Aorta (tissue), 5 donors: ENCODE measurements at places on chromosomes 3 and 15.

- H3K4me1 ChIP-seq, result no peaks in the 10 kb centered on the region
- H3K27ac ChIP-seq, result no peak overlapping the region
- no peak for DNase-seq
- no peak overlapping the region for H3K4me3 ChIP-seq
These were observed 17.1 kb upstream of the JMJD7 start for GRCh38 chr15:41810651-41811431.

- H3K4me3 ChIP-seq, result no peak overlapping the region
- H3K36me3 ChIP-seq, result no peaks in the 10 kb centered on the region
- H3K27ac ChIP-seq, result no peak overlapping the region
- H3K27me3 ChIP-seq, result no peaks in the 10 kb centered on the region
- H3K4me1 ChIP-seq, result no peaks in the 10 kb centered on the region
These were observed 336.8 kb downstream of the DIPK2A start for GRCh38 chr3:144308396-144308795.

- peak; percentile 80 for DNase-seq
- H3K4me1 ChIP-seq, result no peaks in the 10 kb centered on the region
- H3K27me3 ChIP-seq, result no peaks in the 10 kb centered on the region
- no peaks in the 10 kb centered on the region for H3K36me3 ChIP-seq
- no peak overlapping the region for H3K4me3 ChIP-seq
These were observed 21.1 kb upstream of the GP9 start for GRCh38 chr3:129039271-129040038.

DNA sequence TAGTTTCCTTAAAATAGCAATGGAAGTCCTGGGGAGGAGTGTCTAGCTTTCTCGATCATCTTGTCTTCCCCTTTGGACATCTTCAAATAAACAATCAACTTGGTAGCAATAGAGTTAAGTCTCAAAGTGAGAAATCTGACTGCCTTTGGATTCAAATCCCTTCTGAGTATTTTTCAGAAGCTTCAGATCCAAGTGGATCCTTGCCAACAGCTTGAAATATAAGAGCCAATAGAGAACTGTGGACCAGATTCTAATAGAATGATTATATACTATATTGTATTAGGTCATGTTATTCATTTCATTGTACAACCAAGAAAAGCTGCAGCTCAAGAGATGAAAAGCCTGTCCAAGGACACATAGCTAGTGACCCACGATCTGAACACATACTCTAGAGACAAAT is 60.2 kb downstream of the SYNPR start:
- no peak overlapping the region for H3K27ac ChIP-seq
- no peak overlapping the region for H3K4me3 ChIP-seq
- no peaks in the 10 kb centered on the region for H3K4me1 ChIP-seq
- DNase-seq, result no peak

DNA sequence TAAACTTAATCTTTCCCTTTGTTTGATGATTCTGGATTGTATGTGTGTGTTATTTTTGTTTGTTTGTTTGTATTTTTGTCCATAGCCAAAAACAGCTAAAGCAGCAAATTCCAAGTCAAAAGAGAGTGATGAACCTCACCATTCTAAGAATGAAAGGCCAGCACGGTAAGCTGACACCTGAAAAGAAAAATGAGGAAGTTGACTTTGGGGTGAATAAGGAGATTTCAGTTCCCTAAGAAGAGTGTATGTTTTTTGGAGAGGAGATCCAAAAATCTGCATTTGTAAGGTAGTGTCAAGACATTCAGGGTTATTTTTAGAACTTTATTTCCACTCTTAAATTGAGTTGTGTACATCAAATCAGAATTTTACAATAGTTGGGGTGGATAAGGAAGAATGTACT is 52.3 kb upstream of the UTS2B start:
- H3K4me1 ChIP-seq, result no peaks in the 10 kb centered on the region
- H3K36me3 ChIP-seq, result peaks cover 4% of the 10 kb centered on the region
- H3K27me3 ChIP-seq, result no peaks in the 10 kb centered on the region
- no peak overlapping the region for H3K4me3 ChIP-seq
- H3K27ac ChIP-seq, result no peak overlapping the region
- no peak for DNase-seq

DNA sequence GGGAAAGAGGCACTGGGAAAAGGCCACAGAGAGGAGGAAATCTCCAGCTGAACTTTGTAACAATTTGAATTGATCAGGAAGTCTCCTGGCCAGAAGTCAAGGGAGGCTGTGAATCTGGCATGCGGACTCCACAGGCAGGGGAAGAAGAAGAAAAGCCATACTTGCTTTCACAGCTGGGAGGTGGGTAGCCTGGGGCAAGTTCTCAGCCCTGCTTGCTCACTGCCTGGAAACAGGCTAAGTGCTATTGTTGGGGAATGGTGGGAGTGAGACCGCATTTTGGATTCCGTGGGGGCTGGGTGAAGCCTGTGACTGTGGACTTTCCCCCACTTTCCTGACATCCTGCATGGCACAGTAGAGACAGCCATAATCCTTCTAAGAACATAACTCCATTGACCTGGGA is 168.8 kb upstream of the CD96 start:
- H3K27ac ChIP-seq, result no peak overlapping the region
- no peaks in the 10 kb centered on the region for H3K36me3 ChIP-seq
- no peaks in the 10 kb centered on the region for H3K4me1 ChIP-seq
- H3K27me3 ChIP-seq, result no peaks in the 10 kb centered on the region
- DNase-seq, result no peak

GRCh38 chr15:70478251-70478990 is 284.9 kb downstream of the UACA start:
- H3K4me3 ChIP-seq, result no peak overlapping the region
- H3K27me3 ChIP-seq, result no peaks in the 10 kb centered on the region
- peaks cover 1% of the 10 kb centered on the region for H3K4me1 ChIP-seq
- no peak overlapping the region for H3K27ac ChIP-seq

GRCh38 chr3:30613133-30613825 is 6.9 kb downstream of the TGFBR2 start:
- DNase-seq, result no peak
- no peaks in the 10 kb centered on the region for H3K36me3 ChIP-seq
- H3K27ac ChIP-seq, result no peak overlapping the region
- peaks cover 11% of the 10 kb centered on the region for H3K4me1 ChIP-seq
- no peaks in the 10 kb centered on the region for H3K27me3 ChIP-seq

GRCh38 chr15:39165020-39165706 is 415.7 kb upstream of the THBS1 start:
- no peaks in the 10 kb centered on the region for H3K27me3 ChIP-seq
- H3K4me3 ChIP-seq, result no peak overlapping the region
- H3K36me3 ChIP-seq, result no peaks in the 10 kb centered on the region
- H3K27ac ChIP-seq, result no peak overlapping the region
- no peaks in the 10 kb centered on the region for H3K4me1 ChIP-seq

DNA sequence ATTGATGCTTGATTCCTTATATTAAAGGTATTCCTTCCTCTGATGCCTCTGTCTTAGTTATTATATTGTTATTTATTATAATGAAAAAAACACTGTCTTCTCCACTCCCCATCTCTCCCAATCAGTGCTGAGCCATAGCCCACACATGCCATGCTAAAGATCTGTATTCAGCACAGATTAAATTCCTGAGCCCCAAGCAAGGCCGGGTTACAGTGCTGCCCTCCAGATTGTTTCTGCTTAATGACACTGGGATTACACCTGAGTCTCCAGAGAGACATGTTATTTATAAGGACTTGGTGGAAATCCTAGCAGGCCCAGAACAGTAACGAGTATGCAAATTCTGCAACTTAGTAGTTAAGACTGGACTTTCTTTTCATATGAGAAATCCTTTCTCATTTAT is 305.9 kb upstream of the UMPS start:
- no peak for DNase-seq
- no peak overlapping the region for H3K4me3 ChIP-seq

DNA sequence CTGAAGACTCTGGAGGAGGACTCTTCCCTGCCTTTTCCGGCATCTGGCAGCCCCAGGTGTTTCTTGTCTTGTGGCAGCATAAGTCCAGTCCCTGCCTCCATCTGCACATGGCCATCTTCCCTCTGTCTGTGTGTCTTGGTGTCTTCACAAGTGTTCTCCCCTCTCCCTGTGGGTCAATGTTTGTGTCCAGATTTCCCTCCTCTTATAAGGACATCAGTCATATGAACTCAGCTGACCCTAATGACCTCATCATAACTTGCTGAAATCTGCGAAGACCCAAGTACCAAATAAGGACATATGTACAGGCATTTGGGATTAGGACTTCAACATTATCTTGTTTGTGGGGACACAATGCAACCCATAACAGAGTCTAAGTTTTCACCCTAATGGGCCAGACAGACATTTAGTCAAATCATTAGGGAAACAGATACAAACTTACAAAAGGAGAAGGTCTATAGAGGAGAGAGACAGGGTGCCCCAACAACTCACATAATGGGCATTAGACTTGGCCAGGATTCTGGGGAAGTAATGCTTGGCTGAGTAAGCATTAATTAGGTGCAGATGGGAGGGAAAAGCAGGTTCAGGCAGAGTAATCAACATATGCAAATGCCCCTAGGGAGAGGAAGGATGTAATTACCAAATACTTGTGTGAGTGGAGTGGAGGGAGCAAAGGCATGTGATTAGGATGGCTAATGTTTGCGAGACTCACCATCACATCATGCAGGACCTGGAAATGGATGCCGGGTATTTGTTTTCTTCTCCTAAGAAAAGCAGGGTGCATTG is 372.8 kb upstream of the TBL1XR1 start:
- no peak overlapping the region for H3K4me3 ChIP-seq
- H3K4me1 ChIP-seq, result peaks cover 2% of the 10 kb centered on the region
- no peak overlapping the region for H3K27ac ChIP-seq
- H3K27me3 ChIP-seq, result no peaks in the 10 kb centered on the region
- no peaks in the 10 kb centered on the region for H3K36me3 ChIP-seq
- no peak for DNase-seq

DNA sequence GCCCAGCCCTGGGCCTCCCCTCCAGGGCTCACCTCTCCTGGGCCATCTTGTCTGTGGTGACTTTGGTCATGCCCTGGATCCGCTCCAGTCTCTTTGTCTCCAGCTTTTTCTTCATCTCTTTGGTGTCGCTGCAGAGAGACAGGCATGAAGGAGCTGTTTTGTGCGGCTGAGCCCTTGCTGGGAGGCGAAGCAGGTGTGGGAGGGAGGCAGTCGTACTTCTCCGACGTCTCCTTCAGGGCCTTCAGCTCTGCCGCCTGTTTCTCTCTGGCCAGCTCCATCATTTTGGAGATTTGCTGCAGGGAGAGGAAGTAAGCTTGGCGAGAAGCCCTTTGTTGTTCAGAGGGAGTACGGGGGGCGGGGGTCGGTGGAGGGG is 7.7 kb upstream of the ANKRD63 start:
- H3K27me3 ChIP-seq, result no peaks in the 10 kb centered on the region
- H3K4me3 ChIP-seq, result no peak overlapping the region
- H3K36me3 ChIP-seq, result no peaks in the 10 kb centered on the region
- H3K4me1 ChIP-seq, result no peaks in the 10 kb centered on the region
- H3K27ac ChIP-seq, result no peak overlapping the region

GRCh38 chr3:194485881-194486539 is 792 bp downstream of the ATP13A3 start:
- no peaks in the 10 kb centered on the region for H3K36me3 ChIP-seq
- peak overlapping the region; percentile 89 for H3K4me3 ChIP-seq
- DNase-seq, result peak; percentile 86
- peak overlapping the region; percentile 96 for H3K27ac ChIP-seq

DNA sequence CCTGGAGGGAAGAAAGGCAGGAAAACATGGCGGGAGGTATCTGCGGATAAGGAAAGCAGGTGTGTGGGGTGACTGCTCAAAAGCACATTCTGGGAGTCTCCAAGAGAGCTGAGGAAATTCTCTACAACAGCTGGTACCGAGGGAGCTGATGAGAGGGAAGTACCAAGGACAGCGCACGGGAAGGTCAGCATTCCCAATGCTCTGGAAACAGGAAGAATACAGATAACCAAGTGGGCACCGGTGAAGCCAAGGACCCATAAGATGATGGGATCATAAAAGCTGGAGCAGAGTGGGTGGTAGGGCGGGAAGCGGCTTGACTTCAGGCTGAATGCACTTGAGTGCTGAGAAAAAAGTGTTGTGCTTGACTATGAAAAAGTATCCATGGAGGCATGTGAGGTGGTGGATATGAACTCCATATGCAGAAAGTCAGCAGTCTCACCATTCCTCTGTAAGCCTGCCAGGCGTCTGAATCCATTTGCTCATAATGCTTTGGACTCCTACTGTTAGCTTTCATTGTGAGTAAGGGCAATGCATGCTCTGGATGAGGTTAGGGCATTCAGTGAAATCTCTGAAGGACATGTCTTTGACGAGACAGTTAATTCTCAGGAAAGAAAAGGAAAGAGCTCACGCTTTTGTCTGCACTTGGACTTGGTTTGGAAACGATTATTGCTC is 215.5 kb downstream of the NR1D2 start:
- H3K27me3 ChIP-seq, result no peaks in the 10 kb centered on the region
- H3K27ac ChIP-seq, result no peak overlapping the region
- DNase-seq, result peak; percentile 74

- H3K27ac ChIP-seq, result no peak overlapping the region
- H3K36me3 ChIP-seq, result no peaks in the 10 kb centered on the region
- H3K4me3 ChIP-seq, result no peak overlapping the region
- H3K27me3 ChIP-seq, result no peaks in the 10 kb centered on the region
- no peaks in the 10 kb centered on the region for H3K4me1 ChIP-seq
These were observed 11.4 kb downstream of the FAM107A start for GRCh38 chr3:58565621-58566397.
